Calu3 (cell line): ENCODE measurements at places on chromosomes 2 and 18. TPM values are rescaled to one million over a fixed set of nuclear protein-coding genes. Genes with fewer than 3 reads are reported as not detected.

DNA sequence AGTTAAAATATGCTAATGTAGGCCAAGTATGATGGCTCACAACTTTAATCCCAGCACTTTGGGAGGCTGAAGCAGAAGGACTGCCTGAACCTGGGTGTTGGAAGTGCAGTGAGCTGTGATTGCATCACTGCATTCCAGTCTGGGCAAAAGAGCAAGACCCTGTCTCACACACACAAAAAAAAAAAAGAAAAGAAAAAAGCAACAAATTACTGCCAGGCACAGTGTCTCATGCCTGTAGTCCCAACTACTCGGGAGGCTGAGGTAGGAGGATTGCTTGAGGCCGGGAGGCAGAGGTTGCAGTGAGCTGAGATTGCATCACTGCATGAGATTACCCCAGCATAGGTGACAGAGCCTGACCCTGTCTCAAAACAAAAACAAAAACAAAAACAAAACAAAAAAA is 110.6 kb downstream of the PRELID3A start:
- no peak for DNase-seq
- H3K27ac ChIP-seq: no peak overlapping the region
- peaks cover 11% of the 10 kb centered on the region for H3K36me3 ChIP-seq
- H3K4me1 ChIP-seq: peaks cover 25% of the 10 kb centered on the region
- no peaks in the 10 kb centered on the region for H3K27me3 ChIP-seq

GRCh38 chr18:11880586-11881304 is 27.4 kb downstream of the MPPE1 start:
- H3K4me3 ChIP-seq: no peak overlapping the region
- DNase-seq: no peak
- peaks cover 13% of the 10 kb centered on the region for H3K27me3 ChIP-seq
- H3K27ac ChIP-seq: no peak overlapping the region

GRCh38 chr18:60775978-60776377 is 403.4 kb upstream of the MC4R start:
- no peak for DNase-seq
- H3K36me3 ChIP-seq: no peaks in the 10 kb centered on the region
- H3K27ac ChIP-seq: no peak overlapping the region
- H3K4me1 ChIP-seq: no peaks in the 10 kb centered on the region
- no peaks in the 10 kb centered on the region for H3K27me3 ChIP-seq

DNA sequence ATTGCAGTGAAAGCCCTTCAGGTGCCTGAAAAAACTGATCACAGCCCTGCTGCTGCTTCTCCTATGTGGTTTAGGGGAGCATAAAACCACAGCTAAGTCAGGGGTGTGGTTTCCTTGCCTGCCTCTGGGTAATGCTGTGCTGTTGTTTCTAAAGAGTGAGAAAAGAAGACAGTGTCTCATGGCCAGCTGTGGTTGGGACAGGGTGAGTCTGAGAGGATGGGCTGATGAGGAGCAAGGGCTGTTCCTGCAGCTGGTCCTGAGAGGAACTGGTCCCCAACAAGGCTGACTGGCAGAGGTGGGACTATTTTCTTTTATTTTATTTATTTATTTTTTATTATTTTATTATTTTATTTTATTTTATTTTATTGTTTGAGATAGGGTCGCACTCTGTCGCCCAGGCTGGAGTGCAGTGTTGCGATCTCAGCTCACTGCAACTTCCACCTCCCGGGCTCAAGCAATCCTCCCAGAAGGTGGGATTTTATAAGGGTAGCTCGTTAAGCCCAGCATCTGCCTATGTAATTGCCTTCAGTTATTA is 236.7 kb downstream of the FHOD3 start:
- no peak for DNase-seq
- no peaks in the 10 kb centered on the region for H3K36me3 ChIP-seq
- peaks cover 28% of the 10 kb centered on the region for H3K27me3 ChIP-seq
- H3K4me3 ChIP-seq: no peak overlapping the region
- no peak overlapping the region for H3K27ac ChIP-seq
- H3K4me1 ChIP-seq: no peaks in the 10 kb centered on the region

GRCh38 chr18:71707985-71708500 is 836.1 kb downstream of the CBLN2 start:
- no peak for DNase-seq
- no peak overlapping the region for H3K4me3 ChIP-seq
- no peaks in the 10 kb centered on the region for H3K36me3 ChIP-seq
- H3K27ac ChIP-seq: no peak overlapping the region
- no peaks in the 10 kb centered on the region for H3K4me1 ChIP-seq

The TUBA4B gene
- total RNA-seq: not detected in 2 replicates

- no peak overlapping the region for H3K4me3 ChIP-seq
- no peaks in the 10 kb centered on the region for H3K36me3 ChIP-seq
- no peak for DNase-seq
- H3K27me3 ChIP-seq: no peaks in the 10 kb centered on the region
These were observed 345.8 kb downstream of the TDRD15 start for GRCh38 chr2:21469564-21469963.

DNA sequence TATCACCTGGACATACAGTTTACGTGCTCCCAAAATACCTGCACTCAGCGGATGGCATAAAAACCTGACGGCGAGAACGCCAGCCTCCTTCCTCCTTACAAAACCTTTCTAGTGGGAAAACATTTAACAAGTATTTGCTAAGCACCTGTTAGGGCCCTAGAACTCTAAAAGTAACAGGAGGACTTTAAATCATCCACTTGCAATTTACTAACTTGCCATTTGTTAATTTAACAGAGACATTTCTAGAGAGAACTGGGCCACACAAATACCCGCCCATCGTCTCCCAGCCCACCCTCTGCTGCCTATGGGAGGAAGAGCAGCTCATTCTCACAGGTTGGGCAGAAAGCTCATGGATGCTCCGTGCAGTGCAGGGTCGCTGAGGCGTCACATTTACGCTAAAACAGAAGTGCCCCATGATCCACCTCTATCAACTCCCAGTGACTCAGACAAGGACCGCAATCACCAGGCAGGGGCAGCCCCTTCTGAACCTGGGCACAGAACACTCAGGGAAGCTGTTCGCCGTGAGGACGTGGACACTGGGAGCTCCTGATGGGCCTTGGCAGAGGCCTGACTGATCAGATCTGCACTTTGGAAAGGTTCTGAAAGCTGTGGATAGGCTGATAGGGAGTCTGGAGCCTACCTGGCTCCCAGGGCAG is 106.9 kb downstream of the HDAC4 start:
- DNase-seq: no peak
- no peaks in the 10 kb centered on the region for H3K27me3 ChIP-seq
- H3K27ac ChIP-seq: peak overlapping the region; percentile 19
- H3K4me1 ChIP-seq: peaks cover 44% of the 10 kb centered on the region
- no peaks in the 10 kb centered on the region for H3K36me3 ChIP-seq
- H3K4me3 ChIP-seq: no peak overlapping the region

DNA sequence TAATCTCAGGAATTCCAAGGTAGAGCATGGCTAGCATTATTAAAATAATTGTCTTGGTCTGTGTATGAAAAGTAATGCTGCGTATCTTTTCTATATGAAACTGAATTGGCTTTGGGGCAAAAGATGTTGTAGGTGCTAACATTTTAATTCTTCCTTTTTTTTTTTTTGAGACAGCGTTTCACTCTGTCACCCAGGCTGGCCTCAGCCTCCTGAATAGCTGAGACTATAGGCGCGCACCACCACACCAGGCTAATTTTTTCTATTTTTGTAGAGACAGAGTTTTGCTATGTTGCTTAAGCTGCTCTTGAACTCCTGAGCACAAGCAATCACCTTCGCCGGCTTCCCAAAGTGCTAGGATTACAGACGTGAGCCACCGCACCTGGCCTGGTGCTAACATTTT is 172.6 kb upstream of the STON1 start:
- H3K36me3 ChIP-seq: no peaks in the 10 kb centered on the region
- peaks cover 18% of the 10 kb centered on the region for H3K4me1 ChIP-seq
- no peak overlapping the region for H3K27ac ChIP-seq
- no peaks in the 10 kb centered on the region for H3K27me3 ChIP-seq

The GALR1 gene
- not detected in 2 replicates for total RNA-seq

The L3MBTL4 gene
- 2.1 and 2.4 TPM in 2 replicates for total RNA-seq

The NFATC1 gene
- 2.8 and 5.9 TPM in 2 replicates for total RNA-seq

GRCh38 chr2:189608170-189608569 is 27.6 kb upstream of the SLC40A1 start:
- H3K27ac ChIP-seq: no peak overlapping the region
- no peaks in the 10 kb centered on the region for H3K36me3 ChIP-seq
- no peak overlapping the region for H3K4me3 ChIP-seq
- H3K27me3 ChIP-seq: no peaks in the 10 kb centered on the region
- peaks cover 19% of the 10 kb centered on the region for H3K4me1 ChIP-seq
- DNase-seq: no peak

- no peak overlapping the region for H3K4me3 ChIP-seq
- DNase-seq: no peak
- no peaks in the 10 kb centered on the region for H3K36me3 ChIP-seq
- H3K27me3 ChIP-seq: peaks cover 57% of the 10 kb centered on the region
These were observed 146.6 kb upstream of the REV1 start for GRCh38 chr2:99636144-99637034.

DNA sequence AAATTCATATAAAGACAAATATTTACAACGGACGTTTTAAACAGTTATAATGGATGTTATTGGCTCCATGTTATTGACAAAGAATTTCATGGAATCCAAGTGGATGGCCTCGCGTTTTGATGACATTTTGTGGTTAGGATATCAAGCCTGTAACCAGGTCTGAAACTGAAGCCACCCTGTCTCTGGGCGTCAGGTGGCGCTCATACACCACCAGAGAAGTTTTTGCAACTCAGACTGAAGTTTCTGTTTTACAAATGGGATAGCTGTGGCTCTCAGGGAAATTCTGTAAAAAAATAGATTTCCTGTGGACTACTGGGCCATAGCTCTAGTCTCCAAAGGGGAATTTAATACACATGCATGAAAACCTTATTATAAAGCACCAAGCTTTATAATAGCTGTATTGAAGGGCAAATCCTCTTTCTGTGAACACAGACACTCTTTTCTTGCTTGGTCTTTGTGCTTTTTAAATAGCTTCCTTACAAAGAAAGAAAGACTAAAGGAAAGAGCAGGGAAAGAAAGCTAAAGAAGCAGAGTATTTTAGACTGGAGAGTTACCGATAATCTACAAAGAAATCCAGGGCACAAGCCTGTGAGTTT is 86.7 kb downstream of the C18orf54 start:
- no peak overlapping the region for H3K27ac ChIP-seq
- peaks cover 22% of the 10 kb centered on the region for H3K27me3 ChIP-seq
- peak; percentile 72 for DNase-seq
- no peaks in the 10 kb centered on the region for H3K4me1 ChIP-seq
- H3K4me3 ChIP-seq: no peak overlapping the region
- H3K36me3 ChIP-seq: no peaks in the 10 kb centered on the region

GRCh38 chr2:3324404-3325281 is 53.0 kb downstream of the EIPR1 start:
- H3K27me3 ChIP-seq: no peaks in the 10 kb centered on the region
- no peaks in the 10 kb centered on the region for H3K4me1 ChIP-seq
- peaks cover 10% of the 10 kb centered on the region for H3K36me3 ChIP-seq
- no peak overlapping the region for H3K4me3 ChIP-seq

- H3K27me3 ChIP-seq: no peaks in the 10 kb centered on the region
- DNase-seq: no peak
- H3K4me1 ChIP-seq: peaks cover 63% of the 10 kb centered on the region
- no peak overlapping the region for H3K27ac ChIP-seq
These were observed 56.9 kb downstream of the DGKD start for GRCh38 chr2:233411162-233411561.

The TBC1D8 gene
- 17.0 and 25.3 TPM in 2 replicates for total RNA-seq

DNA sequence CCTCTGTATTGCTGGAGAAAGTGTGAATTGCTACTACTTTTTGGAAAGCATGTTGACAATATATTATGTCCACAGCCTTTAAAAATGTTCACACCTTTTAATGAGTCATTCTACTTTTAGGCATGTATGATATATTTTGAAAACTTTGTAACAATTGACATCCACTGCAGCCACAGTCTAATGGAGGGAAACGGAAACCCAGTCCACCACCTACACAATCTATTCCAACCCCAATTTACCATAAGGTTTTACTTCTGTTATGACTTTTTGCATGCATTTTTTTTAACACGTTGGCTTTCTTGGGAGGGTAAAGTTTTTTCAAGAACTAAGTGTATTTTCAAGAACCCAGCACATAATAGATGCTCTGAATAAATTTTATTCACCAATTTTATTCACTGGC is 38.5 kb upstream of the ATP8B1 start:
- H3K27ac ChIP-seq: no peak overlapping the region
- no peak for DNase-seq
- no peaks in the 10 kb centered on the region for H3K36me3 ChIP-seq
- H3K4me1 ChIP-seq: peaks cover 51% of the 10 kb centered on the region

DNA sequence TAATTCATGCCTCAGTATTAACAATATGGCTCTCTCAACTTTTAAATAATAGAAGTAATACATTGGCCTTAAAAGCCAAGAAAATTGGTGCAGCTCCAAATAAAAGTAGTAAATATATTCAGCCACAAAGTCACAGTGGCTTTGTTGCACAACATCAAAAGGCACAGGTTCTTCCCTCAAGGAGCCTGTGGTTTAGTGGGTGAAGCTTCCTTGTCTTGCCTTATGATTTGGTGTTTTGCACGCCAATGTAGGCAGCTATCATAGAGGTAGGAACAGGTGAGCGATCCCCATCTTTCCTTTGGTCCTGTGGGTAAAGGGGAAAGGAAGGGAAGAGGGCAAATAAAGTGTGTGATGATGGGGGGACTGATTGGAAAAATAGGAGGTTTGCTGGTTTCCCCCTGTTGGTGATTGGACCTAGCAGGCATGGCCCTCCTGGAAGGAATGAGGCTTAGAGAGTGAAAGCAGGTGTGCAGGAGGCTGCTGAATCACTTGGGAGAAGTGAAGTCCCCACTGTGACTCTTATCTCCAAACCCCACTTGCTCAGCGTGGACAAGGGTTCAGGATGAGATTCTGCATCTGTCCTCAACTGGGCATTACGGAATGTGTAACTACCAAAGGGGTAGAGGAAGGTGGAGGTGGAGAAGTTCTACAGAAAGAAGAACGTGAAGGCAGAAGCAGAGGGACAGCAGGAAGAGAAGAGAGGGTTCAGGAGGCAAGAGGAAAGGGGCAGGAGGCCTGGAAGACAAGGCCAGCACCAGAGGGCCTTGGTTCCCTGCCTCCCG is 20.1 kb upstream of the TNP1 start:
- H3K4me1 ChIP-seq: no peaks in the 10 kb centered on the region
- no peaks in the 10 kb centered on the region for H3K27me3 ChIP-seq
- no peaks in the 10 kb centered on the region for H3K36me3 ChIP-seq
- no peak overlapping the region for H3K27ac ChIP-seq
- no peak overlapping the region for H3K4me3 ChIP-seq

DNA sequence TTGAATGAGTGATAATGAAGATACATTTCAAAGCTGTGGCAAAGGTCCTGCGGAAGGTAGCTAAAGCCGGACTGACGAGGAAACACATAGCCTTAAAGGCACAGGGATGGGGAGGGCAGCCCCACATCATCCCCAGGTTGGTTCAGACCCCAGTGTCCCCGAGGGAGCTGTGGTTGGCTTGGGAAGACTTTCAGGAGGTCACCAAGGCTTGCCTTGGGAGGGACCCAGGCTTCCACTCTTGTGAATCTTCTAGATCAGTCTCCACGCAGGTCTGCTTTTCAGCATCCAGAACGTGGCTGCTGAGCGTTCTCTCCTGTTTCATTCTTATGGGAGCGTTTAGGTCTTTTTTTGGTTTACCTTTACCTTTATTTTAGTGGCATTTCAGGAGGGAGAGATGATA is 16.8 kb downstream of the KIF1A start:
- H3K4me3 ChIP-seq: no peak overlapping the region
- H3K4me1 ChIP-seq: peaks cover 17% of the 10 kb centered on the region
- no peak for DNase-seq
- H3K27ac ChIP-seq: no peak overlapping the region
